ENCODE measurements at places on chromosomes 4 and X.

GRCh38 chr4:111449657-111450056, 695.6 kb upstream of the FAM241A start:
- DNase-seq = no peak

GRCh38 chr4:184848510-184848909, 22.7 kb upstream of the ACSL1 start:
- DNase-seq = no peak

GRCh38 chrX:46204721-46205422, 340.3 kb downstream of the ZNF674 start:
- no peak for DNase-seq

- no peak for DNase-seq
These were observed 69.4 kb upstream of the AFAP1 start for GRCh38 chr4:8009097-8009496.

DNA sequence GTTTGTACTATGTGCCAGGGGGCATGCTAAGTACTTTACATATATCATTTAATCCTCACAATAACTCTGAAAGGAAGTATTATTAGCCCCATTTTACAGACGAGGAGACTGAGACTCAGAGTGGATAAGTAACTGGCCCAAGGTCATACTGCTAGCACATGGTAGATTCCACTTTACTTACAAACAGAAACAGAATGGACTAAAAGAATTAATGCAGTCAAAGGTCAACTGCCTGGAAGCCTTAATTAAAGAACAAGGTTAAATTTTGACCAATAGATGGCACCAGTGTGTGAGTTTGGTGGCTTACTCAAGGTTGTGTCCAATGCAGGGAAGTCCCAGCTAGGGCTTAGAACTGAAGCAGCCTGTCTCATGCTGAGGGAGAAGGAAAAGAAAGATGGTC, 4.7 kb downstream of the RIPPLY1 start:
- DNase-seq = no peak

- no peak for DNase-seq
These were observed 444.4 kb downstream of the GABRG1 start for GRCh38 chr4:45679411-45679810.

DNA sequence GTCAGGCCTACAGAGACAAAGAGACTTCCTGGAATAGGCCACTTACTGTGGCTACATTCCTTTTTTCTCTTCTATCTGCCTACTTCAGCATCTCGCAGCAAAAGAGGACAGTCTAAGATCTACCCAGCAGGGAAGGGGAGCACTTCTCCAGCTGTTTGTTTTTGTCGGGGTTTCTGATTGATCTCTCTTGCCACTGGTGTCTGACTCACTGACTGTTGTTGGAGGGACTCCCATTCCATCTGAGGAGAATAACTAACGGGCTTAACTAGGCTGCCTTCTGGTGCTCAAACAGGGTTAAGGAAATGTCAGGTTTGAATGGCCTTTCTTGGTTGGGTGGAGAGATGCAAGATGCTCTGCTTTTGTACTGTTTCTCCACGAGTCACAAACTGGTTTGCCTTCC, 100.2 kb upstream of the TMEM164 start:
- no peak for DNase-seq

DNA sequence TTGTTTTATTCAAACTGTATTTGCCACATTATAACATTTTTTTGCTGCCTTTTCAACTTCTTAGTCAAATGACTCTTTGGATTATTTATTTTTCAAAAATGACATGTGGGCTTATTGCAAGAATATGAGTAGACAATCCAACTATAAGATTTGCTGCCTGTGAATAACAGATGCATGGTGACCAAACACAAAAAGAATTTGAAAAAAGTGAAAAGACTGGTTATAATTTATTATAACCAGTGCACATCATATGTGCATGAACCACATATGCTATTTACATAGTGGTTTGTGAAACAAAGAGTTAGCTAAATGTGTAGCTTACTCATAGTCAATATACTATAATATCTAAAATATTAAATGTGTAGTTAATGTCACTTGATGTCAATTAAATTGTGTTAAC, 2086.8 kb downstream of the ARAP2 start:
- DNase-seq = no peak

GRCh38 chr4:126890383-126890782, 742.4 kb upstream of the INTU start:
- DNase-seq = no peak

DNA sequence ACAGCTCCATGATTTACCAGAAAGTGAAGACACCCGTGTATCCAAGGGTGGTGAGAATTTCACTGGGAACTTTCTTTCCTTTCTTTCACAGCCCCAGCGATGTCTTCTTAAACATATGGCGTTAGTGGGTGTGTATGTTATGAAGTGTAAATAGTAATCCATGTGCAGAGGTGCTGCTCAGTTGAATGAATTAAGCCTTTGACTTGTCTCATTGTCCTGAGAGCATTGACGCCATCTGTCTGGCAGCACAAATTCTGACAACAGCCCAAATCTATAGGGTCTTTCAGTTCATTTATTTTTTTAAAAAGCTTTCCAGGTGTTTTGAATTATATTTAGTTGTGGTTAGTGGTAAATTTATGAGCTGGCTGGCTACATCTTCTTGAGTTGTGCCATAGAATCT, 69.4 kb downstream of the CLCN5 start:
- DNase-seq = no peak

- DNase-seq = peak; percentile 46
These were observed 19.5 kb downstream of the SMPX start for GRCh38 chrX:21738210-21738949.

DNA sequence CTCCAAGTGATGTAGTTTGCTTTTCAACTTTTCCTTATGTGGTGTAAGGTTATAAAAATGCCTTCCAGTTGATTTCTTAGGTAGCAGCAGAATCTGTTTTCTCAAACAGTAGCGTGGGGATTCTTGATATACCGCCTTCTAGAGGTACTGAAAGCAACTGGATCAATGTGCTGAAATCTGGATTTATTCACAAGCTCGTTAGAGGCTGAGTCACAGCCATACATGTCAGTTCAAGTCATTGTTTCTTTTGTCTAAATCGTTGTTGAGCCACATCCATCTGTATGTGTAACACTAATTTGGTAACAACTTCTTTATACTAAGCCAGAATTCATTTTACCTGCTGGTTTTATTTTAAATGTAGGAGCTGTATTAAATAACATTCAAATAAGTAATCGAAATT, 200.0 kb upstream of the MAD2L1 start:
- DNase-seq = no peak

DNA sequence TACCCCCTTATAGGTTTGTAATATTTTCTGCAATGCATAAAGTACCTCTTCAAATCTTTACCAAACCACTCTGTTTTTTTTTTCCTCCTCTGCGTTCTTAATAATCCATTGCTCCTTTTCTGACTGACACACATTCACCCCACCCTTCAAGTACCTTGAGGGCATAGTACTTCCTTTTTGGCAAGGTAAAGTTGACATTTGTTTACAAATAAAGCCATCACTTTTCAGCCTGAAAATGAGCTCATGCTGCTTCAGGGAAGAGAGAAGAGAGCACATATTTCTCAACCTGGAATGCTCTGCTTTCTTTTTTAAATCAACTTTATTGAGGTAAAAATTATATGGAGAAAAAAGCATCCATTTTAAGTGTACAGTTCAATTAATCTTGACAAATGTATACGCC, 113.9 kb downstream of the AGTR2 start:
- no peak for DNase-seq

DNA sequence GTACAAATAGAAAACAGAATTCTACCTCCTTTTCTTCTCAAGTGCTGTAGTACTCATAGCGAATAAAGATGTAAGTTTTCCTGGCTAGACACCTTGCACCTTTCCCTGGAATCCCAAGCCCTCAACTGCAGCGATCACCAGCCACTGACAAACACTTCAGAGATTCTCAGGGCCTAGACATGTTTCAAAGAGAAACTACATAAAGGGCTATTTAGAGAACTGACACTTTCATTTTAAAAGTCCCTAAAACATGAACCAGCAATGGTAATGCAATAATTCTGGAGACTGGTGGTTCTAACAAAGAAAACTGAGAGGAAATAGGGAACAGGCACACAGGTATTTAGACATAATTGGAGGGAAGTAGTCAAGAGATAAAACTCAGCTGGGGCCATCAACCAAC, 35.7 kb downstream of the FANCB start:
- no peak for DNase-seq

GRCh38 chrX:133375615-133376340, 39.5 kb downstream of the GPC4 start:
- DNase-seq = no peak

- no peak for DNase-seq
These were observed at the start of gene CLDN22 for GRCh38 chr4:183320211-183321059. Gene CLDN22 (minus strand): TSS chr4:183320276. CDS start chr4:183320218, 58 bp downstream.

DNA sequence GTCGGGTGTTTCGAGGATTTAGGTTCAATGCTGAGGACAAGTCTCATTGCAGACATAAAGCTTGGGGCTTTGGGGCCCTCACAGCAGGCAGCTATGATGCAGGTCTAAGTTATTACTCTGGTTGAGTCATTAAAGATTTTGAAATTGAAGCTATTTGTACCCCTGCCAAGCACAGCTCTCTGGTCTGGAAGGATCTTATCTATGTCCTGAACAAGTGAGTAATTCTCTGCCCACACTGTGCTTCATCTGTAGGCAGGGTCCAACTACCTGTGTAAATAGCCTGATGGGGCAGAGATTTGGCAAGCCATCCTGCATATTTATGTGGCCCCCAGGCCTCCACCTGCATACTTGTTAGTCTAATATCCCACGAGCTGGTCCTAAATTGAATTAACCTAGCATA, 41.4 kb upstream of the MAGEA4 start:
- no peak for DNase-seq

DNA sequence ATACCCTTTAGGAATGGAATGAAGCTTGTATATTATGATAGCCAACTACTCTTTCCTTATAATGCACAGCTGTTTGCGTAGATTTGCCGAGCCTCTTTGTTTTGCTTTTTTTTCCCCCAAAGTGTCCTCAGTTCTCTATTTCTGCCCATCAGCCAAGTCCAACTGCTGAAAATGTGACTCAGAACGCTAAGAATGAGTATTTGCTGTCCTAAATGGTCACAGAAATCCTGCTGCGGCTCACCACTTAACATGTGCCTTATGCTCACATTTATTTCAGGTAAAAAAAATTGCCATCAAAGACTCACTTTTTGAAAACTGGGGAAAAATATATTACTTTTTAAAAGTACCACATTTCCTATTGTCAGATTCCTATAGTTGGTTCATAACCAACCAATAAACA, 36.9 kb downstream of the GABRA4 start:
- no peak for DNase-seq

DNA sequence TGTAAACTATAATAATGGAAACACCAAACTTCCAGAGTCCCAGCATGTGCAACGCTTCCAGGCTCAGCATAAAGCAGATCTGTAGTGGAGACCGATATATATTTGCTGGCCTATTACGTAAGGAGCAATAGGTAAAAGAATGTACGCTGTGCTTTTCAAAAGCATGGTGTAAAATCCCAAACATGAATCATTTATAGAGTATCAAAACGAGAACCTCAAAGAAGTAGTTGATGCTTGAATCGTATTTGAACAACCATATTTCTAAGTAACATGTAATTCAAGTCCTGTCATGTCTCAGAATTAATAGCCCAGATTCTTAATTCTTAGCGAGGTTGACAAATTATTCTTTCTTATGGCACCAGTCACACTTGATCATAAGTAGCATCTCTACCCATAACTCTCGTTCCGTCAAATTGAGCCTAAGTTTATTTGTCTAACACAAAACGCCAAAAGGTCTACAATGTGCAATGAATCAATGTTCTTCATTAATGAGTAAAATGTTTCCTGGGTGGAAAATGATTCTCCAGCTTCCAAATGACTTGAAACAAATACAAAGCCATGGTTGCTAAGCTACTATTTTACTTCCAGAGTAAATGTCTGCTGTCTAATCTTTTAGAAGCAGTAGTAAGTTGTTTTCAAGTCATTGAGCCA, 811.5 kb upstream of the FRG1 start:
- DNase-seq = no peak

DNA sequence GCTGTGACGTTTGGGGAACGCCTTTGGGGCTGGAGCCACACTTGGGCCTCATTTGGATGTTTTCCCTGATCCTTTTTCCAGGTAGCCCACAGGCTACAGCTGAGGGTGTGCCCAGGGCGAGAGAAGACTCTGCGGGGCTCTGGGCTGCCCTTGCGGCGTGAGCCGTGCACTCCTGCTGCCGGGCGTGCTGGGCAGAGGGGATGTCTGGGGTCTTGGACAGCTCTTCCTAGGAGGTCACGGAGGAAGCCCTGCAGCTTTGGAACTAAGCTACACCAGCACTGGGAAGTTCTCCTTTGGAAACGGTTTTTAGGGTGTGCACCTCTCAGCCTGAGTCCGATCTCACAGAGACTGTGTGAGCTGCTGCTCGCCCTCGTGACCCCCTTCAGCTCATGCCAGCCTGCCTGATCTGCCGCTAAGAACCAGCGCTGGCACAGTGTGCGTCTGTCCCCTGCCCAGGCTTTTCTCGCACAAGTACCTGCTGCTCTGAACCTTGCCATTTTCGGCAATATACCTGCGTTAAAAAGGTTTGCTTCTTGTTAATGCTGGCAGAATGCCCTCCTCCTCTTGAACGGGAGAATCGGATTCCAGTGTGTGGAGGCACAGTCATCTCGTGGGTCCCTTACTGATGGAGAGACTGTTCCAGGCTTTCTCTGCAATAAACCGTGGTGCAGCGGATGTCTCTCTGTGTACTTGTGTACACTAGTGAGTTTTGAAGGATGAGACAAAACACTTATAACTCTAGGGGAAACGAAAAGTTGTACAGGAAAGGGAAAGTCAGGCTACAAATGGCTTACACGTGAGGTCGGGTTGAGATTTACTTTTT, 14.3 kb downstream of the MSANTD1 start:
- no peak for DNase-seq

DNA sequence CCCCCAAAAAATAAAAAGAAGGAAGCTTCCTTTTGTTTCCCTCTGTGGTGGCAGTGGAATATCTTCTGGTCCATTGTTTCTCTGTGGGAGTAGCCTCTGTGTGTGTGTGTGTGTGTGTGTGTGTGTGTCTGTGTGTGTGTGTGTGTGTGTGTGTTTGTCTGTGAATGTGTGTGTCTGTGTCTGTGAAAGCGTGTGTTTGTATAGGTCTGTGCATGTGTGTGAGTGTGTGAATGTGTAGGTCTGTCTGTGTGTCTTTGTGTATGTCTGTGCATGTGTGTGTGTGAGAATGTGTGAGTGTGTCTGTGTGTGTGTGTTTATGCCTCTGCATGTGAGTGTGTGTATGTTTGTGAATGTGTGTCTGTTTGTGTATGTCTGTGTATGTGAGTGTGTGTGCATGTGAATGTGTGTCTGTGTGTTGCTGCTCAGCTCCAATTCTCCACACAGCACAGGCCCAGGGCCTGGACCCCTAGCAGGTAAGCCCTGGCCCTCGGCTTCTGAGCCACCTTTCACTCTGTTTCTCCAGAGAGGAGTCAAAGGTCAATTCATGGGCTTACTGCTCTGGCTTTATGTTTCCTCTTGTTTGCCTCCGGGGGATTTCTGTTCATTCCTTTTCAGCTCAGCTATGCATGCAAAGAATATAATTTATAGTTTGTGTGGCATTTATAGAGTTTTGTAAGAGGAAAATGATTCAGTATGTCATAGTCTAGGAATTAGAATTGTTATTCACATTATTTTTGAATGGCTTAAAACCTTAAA, 89.8 kb downstream of the UCHL1 start:
- DNase-seq = no peak

GRCh38 chrX:50905334-50905733, 5.2 kb upstream of the BMP15 start:
- no peak for DNase-seq

GRCh38 chr4:42789041-42789567, 103.4 kb upstream of the GRXCR1 start:
- no peak for DNase-seq
